AG20443 (cell line): ENCODE measurements at places on chromosomes 6 and 20.

DNA sequence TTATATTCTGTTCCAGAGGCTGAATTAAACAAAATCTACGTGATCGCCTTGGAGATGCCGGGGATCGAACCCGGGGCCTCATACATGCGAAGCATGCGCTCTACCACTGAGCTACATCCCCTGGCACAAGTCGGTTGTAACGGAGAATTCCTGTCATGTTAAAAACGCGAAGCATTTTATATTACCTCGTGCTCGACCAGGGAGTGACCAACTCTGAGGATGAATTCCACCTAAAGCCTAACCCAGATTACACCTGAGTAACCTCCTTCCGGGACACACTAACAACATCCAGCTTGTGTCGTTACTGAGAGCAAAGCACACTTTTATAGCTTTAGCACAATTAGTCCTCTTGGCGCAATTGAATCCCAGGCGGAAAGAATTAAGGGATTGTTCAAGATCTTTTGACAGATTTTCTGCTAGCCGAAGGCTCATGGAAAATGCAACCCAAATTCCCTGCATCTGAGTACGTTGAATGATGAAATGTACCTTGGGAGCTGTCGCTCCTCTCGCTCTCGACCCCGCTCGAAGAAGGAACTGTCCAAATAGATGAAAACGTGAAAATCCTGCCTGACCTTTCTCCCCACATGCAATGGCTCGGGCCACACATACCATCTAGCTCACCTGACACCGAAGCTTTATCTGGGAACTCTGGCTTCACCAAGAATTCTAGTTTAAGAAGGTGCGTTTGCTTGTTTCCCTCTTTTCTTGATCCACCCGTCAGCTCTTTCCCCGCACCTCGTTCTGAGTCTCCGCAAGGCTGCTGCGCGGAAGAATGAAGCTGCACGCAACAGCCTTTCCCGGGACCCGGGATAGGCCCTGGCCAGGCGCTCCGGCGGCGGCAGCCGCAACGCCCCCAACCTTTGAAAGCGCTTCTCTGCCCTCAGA is 148.3 kb downstream of the GPX5 start:
- DNase-seq, result peak; percentile 69

DNA sequence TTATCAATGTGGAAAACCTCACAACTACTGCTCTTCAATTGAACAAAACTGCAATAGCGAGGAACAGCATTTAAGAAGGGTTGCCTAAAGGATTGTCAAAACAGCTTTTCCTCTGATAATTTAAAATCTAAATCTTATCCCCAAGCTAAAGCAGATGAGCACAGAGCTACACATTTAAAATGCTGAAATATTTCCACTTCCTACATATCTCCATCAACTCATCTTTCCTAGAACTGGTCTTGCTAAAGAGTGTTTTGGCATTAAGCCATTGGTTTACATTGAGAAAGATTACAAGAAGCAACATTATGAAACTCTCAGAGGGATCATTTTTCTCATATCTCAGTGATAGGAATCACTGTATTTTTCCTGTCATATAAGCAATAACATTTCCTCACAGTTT is 3.6 kb downstream of the OR10C1 start:
- DNase-seq, result no peak

DNA sequence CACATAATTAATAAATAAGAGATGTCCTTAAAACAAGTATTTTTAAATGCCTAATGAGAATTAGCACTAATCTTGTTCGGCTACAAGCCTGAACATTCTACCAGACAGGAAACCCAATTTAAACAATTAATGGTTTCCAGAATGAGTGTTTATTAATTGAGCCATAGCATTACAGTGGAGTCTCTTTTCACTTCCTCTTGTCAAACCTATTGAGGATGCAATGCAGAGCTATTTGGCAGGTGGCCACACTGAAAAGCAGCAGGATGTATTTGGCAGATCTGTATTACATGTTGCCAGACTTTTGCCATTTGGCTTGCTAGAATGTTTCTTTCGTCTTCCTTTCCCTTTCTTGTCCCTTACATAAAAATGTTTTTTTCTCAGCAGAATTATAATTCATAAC is 475.2 kb upstream of the MARCKS start:
- no peak for DNase-seq

- DNase-seq, result no peak
Measured at GRCh38 chr20:19761326-19761725, 3.3 kb downstream of the RIN2 start.

DNA sequence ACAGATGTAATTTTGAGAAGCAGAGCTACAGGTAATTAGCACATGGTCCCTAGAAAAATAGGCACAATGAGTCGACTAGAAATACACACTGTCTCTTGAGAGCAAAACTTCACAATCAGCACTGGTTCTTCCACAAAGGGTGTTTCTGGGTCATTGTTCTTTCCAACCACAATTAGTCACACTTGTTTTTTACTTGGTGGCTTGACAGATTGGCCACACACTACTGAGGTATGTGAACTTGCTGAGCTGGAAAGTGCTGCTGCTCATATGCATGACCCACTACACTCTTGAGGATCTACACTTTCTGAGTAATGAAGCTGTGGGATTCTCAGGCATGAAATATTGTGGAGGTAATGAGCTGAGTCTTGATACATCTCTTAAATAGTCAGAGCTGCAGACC is 347.7 kb downstream of the BCKDHB start:
- DNase-seq, result peak; percentile 84

DNA sequence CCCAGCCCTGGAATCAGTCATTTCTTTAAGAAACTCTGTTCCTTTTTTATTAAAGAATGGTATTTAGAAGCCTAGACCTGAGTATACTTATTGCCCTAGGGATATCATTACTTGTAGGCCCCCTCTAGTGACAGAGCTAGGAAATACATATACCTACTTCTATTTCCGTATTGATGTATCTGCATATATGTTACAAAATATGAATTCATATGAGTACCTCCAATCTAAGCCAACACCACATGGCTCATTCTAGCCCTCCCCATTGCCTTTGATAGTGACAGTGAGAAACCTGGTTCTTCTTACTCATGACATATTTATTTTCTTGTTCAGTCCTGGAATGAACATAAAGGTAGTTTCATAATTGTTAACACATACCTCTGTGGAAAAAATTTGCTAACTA is 137.2 kb downstream of the FARS2 start:
- DNase-seq, result no peak

DNA sequence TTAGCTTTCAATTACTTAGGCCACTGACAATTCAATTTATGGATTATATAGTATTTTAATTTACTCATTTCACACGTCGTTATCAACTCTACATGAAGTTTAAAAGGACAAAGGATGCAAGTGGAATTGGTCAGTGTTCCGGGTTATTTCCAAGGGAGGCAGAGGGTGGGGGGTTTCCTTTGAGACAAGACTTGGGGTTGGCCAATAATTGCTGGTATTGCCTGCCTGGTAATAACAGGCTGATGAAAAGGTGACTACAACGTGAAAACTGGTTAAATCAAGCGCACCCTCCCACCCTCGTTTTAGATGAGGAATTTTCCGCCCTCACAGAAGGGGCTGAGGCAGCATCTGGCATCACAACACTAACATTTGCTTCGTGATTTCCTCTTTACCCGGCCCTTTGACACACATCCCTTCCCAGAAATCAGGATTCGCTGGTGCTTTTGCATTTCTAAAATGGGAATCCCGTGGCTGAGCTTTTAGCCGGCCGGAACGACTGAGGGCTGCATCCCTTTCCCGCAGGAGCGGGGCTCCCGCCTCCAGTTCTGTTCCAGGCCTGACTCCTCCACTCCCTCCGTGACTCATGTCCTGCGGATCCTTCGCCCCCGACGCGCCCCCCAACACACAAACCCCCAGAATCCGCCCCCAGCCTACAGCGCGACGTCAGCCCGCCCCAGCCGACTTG is 999 bp upstream of the PIM1 start:
- DNase-seq, result peak; percentile 84

GRCh38 chr20:19170148-19170547 is 42.3 kb upstream of the SLC24A3 start:
- no peak for DNase-seq
